Gastroesophageal sphincter (tissue), 4 donors: ENCODE measurements at places on chromosomes 5 and 9. TPM values are rescaled to one million over a fixed set of nuclear protein-coding genes. Genes with fewer than 3 reads are reported as not detected.

DNA sequence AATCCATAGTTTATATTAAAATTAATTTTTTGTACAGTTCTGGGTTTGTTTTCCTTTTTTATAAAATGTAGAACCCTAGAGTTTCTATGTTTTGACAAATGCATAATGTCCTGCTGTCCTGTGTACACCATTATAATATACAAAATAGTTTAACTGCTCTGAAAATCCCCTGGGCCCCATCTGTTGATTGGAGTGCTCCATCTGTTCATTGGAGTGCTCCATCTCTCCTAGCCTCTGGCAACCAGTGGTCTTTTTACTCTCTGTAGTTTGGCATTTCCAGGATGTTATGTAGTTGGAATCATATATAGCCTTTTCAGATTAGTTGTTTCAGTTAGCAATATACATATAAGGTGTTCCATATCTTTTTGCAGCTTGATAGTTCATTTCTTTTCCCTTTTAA, 31.2 kb downstream of the JMY start:
- ATAC-seq = no peak

DNA sequence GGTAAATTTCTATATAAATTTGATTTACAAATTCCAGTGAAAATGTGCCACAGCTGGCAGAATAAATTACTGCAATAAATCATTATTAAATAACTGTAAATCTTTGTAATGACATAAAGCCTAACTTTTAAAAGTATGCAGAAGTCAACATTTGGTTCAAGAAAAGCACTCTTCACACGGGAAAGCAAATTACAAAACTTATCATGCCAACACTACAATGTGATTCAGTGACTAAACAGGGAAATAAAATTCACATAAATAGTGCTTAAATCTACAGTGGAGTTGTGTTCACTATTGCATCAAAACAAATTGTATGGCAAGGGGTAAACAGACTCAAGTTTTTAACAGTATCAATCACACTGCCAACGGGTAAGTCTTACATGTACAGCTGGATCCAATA, 117.2 kb downstream of the BNC2 start:
- no peak for ATAC-seq

Gene SPINK4
- total RNA-seq = not detected

GRCh38 chr5:178418471-178419010, 171.7 kb downstream of the COL23A1 start:
- no peak for ATAC-seq

DNA sequence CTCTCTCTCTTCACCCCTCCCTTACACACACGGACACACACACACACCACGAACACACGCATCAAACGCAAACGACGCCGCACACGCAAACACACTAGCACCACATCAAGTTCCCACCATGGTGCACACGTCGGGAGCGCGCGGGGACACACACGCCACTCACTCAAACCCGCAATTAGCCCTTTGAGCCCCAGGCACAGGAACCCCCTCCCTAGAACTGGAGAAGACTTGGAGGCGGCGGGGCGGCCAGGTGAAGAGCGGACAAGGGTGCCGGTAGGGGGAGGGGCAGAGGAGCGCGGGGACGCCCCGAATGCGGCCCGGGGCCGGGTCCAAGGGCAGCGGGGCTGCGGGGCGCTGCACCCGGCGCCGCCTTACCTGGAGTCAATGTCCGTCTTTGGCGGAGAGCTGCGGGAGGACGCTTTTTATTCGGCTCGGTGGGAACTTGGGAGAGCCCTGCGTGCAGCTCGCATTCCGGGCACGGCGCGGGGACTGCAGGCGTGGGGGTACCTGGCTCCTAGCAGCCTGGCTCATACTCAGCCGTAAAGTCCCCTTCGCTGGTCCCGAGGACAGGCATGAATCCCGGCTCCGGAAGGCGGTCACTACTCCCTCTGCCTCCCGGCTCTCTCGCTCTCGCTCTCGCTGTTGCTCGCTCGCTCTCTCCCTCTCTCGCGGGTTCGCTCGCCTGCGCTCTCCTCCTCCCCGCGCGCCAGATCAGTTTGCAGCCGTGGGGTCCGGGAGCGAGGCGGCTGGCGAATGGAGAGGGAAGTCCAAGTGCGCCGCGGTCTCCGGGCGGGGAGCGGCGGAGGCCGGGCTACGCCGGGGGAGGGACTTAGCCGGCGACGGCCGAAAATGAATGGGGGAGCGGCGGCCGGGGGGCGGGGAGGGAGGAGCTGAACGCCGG, at the start of gene BRINP1:
Gene BRINP1 (minus strand): TSS at position 755 of the 901 bp plus-strand sequence. CDS start 56,080 bp downstream, outside the sequence.
- ATAC-seq = no peak
